ENCODE measurements at places on chromosomes 6 and 20.
A peak's percentile ranks its signal among the peaks of the same experiment; 100 is the strongest.

DNA sequence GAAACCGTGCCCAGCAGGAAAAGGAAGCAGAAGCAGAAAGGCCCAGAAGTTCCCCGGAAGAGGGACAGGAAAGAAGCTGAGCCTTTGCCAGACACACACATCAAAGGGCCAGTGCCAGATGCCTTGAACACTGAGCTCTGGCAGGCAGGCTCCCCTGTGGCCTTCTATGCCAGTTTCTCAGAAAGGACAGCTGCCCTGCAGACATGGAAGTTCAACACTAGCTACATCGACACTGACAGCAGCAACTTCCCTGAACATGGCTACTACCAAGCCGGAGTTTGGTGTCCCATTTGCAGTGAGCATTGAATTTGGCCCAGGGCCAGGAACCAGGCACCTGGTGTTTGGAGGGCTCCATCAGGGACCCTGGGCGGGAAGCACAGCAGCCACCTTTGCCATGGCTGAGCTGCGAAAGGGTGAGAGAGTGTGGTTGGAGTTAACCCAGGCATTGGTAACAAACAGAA, 8.0 kb upstream of the RAET1E start:
- ATAC-seq: no peak

DNA sequence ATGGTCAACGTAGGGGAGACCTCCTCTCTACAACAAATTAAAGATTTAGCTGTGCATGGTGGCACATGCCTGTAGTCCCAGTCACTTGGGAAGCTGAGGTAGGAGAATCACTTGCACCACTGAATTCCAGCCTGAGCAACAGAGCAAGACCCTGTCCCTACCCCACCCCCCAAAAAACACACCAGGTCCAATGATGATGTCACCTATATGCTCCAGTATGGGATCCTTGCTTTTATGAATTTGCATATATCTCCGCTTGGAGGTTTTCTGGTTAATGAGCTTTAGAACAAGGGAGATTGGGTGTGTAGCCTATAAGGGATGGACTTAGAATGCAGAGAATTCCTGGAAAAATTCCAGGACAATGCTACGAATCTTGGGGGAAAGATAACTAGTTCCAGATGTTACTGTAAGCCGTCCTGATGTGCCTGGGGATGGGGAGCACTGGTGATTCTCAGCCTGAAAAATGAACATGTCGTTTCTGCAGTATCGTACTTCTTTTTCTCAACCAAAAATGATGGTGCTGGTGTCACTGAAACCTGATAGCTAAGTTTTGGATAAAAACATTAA, 61.1 kb downstream of the ZBTB2 start:
- peak; percentile 53 for ATAC-seq

GRCh38 chr20:9344083-9344920, 170.1 kb upstream of the LAMP5 start:
- ATAC-seq: no peak

GRCh38 chr6:79453558-79454042, 83.6 kb downstream of the LCA5 start:
- peak; percentile 61 for ATAC-seq

- no peak for ATAC-seq
Measured at GRCh38 chr6:147382945-147383554, 125.4 kb upstream of the SAMD5 start.

GRCh38 chr6:14028631-14029030, 88.9 kb upstream of the CD83 start:
- no peak for ATAC-seq

- no peak for ATAC-seq
Measured at GRCh38 chr6:118207947-118208346, 300.9 kb downstream of the SLC35F1 start.

DNA sequence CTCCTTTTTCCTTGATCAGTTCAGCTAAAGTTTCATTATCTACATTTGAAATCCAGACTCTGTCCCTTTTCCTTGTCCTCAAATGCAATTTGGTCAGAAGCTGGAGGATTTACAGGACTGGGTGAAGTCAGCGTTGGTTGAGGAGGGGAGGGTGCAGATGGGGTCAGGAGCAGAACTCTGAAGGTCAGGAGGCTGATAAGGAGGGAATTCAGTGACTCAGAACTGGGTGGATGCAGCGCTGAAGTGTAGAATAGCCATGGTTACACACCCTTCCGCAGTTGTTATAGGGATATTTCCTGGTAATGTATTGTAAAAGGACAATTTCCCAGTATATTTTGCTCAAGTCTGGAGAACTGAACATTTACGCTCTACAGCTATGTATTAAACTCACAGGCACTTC, 133.1 kb upstream of the FOXA2 start:
- no peak for ATAC-seq

Data from motor neuron (in vitro differentiated cells).